H1 (cell line): ENCODE measurements at places on chromosomes 3 and 15. TPM values are rescaled to one million over a fixed set of nuclear protein-coding genes. Genes with fewer than 3 reads are reported as not detected.

DNA sequence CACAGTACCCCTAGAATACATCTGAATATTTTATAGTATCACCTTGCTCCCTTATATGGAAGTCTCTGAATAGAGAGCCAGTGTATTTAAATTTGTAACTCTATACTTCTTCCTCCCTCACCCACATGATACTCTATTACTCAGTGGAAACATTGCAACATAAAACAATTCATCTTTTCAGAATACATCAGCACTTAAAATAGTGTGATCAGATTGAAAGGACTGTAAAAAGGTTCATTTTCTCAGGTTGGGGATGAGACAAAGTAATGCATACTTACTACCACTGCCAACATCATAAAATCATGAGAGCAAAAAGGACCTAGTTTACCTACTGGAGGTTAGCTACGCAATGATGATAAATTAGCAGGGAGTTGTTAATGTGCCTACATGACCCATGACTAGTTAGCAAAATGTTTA is 13.8 kb upstream of the THRB start:
- no peak for DNase-seq

- DNase-seq = no peak
Measured at GRCh38 chr15:80730926-80731325, 35.8 kb downstream of the ABHD17C start.

DNA sequence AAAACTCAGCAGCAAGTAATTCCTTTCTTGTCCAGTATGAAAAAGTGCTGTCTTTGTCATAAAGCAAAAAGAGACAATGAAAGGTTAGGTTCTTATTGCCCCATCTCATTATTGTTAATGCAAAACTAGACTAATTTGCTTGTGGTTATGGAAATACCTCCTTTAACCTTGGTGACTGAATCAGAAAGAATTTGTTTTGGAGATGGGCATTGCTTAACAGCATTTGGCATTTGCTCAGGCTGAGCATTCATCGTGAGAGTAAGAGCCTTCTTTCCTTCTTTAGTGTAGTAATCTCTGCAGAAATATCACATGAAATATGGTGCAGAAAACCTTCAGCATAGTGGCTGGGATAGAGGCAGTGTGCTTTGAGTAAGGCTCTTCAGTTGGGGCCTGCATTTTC is 103.1 kb downstream of the CNTN6 start:
- DNase-seq = no peak

DNA sequence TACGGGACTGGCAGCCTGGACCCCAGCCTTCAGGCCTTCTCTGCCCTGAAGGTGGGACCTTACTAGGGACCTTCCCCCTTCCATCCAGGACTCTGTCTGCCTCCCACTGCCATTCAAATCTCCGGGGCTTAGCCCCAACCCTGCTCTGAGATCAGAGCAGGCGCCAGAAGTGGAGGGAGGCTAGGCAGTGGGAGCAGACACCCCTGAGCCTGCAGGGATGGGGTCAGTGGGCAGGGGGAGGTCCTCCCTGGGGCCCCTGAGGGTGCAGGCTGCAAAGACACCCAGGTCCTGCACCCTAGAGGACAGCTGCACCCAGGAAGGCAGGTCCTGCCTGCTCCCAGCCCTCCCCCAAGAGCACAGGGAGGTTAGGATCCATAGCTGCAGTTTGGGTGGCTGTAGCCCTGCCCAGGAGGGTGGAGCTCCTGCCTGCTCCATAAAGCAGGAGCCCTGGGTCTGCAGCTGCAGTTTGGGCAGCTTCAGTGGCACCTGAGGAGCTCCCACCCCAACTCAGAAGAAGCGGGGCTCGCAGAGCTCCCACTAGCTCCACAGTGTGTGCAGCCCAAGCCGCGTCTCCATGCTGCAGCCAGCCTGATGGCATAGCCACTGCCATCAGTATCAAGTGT is 8.1 kb upstream of the POC1A start:
- DNase-seq = no peak

DNA sequence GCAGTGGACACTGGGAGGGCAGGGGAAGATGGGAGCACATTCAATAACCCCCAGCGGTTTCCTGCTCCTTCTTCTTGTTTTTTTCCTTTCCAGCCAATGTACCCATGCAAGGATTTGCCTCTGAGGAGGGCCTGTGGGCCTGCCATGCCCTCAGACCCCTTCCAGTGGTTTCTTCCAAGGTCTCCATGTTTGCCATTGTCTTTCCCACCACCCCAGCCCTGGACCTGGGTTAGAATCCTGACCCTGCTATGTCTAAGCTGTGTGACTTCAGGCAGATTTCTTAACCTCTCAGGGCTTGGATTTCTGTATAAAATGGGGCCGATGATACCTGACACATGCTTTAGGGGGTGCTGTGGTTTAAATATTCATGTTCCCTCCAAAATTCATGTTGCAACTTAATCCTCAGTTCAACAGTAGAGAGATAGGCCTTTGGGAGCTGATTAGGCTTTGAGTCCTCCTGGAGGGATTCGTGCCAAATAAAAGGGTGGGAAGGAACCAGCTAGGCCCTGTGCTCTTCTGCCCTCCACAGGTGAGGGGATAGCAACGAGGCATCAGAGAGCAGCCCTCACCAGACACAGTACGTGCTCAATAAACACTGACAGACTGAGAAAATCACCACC is 46.3 kb upstream of the FLNB start:
- no peak for DNase-seq

DNA sequence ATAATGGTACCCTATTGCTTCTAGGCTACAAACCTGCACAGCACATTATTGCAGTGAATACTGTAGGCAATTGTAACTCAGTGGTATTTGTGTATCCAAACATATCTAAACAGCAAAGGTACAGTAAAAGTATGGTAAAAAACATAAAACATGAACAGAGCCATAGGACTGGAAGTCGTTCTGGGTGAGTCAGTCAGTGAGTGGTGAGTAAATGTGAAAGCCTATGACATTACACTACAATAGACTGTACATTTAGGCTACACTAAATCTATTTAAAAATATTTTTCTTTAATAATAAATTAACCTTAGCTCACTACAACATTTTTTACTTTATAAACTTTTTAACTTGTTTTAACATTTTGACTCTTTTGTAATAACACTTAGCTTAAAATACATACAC is 21.3 kb downstream of the RAB6B start:
- DNase-seq = no peak

CELSR3 gene
- 26.7 and 29.5 TPM in 2 replicates for total RNA-seq

FANCD2 gene
- 74.0 and 77.8 TPM in 2 replicates for total RNA-seq

KBTBD13 gene
- not detected in 2 replicates for total RNA-seq

RETNLB gene
- not detected in 2 replicates for total RNA-seq

ARID3B gene
- total RNA-seq = 115 and 118 TPM in 2 replicates

GABRG3 gene
- 0.80 and 1.3 TPM in 2 replicates for total RNA-seq
